B cell (primary cell): ENCODE measurements at places on chromosomes 6 and 20. TPM values are rescaled to one million over a fixed set of nuclear protein-coding genes. Genes with fewer than 3 reads are reported as not detected.

DNA sequence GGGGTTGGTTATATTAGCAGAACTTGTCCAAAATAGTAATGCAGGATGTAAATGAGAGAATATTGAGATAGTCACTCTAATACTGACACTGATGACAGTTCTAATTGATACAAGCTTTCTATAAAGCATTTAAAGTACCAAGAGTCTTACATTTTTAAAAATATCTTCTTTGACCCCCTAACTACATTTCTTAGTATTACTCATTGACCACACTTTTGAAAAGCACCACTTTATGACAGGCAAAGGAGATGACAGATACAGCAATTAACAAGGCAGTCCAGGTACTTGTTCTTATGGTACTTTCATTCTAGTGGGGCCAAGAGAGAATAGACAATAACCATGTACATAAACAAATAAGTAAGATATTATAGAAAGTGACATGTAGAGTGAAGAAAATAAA, 139.4 kb upstream of the EYA4 start:
- no peak for DNase-seq

GRCh38 chr6:33702345-33702977, 9.0 kb downstream of the UQCC2 start:
- DNase-seq = no peak

DNA sequence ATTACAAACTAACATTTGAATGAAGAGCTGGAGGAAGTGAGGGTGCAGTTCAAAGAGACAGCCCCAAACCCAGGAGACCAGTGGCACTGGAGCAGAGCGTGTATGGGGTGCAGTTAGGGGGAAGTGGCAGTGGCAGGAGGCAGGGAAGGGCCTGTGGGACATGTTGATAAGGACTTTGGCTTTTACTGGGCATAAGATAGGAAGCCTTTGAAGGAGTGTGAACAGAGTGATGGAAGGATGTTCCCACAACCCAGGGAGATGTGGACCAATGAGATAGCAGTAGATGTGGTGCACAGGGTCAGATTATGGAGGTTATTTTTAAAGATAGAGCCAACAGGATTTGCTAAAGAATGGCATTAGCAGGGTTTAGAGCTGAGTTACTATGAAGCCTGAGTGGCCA, 56.4 kb downstream of the AIG1 start:
- DNase-seq = no peak

GRCh38 chr6:127515234-127515793, 3.8 kb downstream of the MTCL3 start:
- DNase-seq = no peak

PKIB gene
- total RNA-seq = 1.2 TPM in 1 of 2 replicates, not detected in the other

DNA sequence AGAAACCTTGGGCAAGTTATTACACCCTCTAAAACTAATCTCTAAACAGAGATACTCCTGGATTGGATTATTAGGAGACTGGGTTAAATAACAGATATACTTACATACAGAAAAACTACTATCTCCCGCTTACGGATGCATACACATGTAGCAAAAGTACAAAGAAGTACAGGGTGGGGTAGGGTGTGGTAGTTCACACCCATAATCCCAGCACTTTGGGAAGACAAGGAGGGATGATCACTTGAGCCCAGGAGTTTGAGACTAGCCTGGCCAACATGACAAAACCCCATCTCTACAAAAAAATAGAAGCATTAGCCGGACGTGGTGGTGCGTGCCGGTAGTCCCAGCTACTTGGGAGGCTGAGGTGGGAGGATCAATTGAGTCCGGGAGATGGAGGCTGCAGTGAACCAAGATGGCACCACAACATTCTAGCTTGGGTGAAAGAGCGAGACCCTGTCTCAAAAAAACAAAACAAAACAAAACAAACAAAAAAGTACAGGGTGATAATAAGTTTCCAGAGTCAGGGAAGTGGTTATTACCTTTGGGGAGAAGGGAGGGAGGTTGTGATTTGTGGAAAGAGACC, 8.1 kb downstream of the PIM1 start:
- DNase-seq = no peak

- no peak for DNase-seq
These were observed 81.5 kb upstream of the BCLAF1 start for GRCh38 chr6:136370988-136371728.
